ENCODE measurements at places on chromosomes 3 and 15.
A peak's percentile ranks its signal among the peaks of the same experiment; 100 is the strongest.

- DNase-seq: no peak
These were observed 32.5 kb downstream of the ARHGEF3 start for GRCh38 chr3:56769116-56769707.

DNA sequence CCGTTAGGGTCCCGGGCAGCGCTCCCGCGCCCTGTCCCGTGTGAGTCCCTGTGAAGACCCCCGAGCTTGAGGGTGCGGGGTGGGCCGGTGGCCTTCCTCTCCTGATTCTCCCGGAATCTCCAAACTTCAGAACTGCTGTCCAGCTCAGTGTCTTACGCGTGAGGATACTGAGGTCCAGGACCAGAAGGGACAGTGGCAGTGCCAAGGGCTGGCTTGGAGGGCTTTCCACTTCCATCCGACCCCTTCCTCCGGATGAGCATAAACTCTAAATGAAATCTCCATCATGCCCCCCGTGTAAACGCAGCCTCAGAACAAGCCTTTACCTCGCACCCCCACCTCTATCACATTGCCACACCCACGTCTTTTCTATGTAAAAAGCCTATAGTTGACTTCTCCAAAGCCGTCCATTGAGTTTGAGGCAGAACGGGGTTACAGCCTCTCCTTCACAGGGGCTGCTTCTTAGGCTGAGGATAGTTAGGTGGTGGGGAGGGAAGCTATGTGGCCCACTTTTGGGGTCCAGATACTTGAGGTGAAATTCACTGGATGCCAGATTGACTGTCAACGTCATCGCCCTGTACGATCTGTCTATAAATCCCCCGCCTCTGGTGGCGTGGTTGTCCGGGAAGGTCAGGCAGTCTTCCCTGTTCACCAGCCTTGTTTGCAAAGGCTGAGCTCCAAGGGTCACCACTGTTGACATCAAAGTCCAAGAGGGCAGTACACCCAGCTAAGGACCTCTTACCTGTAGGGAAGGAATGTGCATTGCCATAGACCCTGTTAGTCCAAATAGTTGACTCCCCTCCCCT lies 1.1 kb downstream of the EDEM1 start:
- DNase-seq: no peak

GRCh38 chr3:152376351-152377183 lies 107.8 kb downstream of the MBNL1 start:
- no peak for DNase-seq

DNA sequence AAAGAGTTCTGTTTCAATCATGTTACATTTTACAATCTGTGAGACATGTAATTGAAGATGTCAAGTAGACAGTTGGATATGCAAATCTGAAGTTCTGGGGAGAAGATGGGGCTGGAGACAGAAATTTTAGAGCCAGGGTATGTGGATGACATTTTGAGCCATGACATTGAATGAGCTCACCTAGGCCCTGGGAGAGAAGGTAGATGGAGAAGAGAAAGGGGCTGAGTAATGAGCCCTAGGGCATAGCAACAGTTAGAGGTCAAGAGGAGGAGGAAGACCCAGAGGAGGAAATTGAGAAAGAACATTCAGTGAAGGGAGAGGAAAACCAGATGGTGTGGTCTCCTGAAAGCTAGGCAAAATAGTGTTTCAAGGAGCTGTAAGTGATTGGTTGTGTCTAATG lies 15.3 kb downstream of the TMEM266 start:
- DNase-seq: no peak

- DNase-seq: no peak
These were observed 28.6 kb upstream of the LMCD1 start for GRCh38 chr3:8473029-8473428.

GRCh38 chr3:54660714-54661132 lies 267.1 kb downstream of the LRTM1 start:
- no peak for DNase-seq

DNA sequence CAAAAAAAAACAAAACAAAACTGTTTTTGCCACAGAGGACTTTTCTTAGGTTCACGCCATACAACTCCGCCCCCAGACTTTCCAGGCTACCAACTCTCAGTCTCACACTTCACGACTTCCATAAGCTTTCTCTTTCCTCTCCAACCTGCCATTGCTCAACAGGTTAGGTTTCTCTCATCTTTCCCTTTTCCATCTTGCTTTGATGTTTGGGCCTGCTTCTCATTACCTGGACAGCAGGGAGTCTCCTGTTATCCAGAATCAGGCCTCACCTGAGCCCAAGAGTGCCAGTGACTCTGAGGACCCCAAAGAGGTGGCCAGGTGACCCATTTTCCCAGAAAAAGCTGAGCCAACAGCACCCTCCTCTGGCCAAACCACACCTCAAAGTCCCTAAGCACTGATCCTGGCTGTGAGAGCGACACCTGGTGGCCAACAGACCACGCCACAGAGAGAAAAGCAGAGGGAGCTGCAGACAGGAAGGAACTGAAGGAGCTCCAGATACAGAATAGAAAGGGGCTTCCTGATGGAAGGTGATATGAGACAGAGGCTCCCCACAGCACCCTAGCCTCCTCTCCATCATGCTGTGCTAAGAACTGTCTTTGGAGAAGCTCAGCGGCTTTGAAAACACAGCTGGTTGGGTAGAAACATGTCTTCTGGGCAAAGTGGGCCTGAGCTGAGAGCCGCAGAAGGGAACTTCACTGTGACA lies 4.0 kb downstream of the CCDC51 start:
- DNase-seq: peak; percentile 89

- DNase-seq: no peak
These were observed 10.3 kb upstream of the SLC25A38 start for GRCh38 chr3:39372833-39373232.

- no peak for DNase-seq
These were observed 91.7 kb downstream of the CEMIP start for GRCh38 chr15:80870893-80871292.

GRCh38 chr3:46719735-46720271 lies 2.1 kb upstream of the PRSS50 start:
- DNase-seq: no peak

DNA sequence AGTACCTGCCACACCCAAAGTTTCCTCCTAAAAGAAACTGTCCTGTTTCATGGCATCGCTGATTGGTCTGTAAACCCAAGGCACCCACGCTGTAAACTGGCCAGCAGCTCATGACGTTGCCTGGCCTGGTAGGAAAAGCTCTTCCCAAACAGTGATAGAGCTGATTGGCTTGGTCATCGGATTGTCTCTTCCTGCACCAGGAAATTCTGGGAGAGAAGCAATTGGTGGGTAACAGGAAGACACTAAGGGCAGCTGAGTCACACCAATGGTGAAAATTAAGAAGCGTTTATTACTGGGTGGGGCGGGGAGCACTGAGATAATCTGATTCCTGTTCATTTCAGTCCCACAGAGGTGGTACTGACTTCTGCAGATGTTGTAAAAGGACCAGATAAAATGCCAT lies 31.0 kb downstream of the KLHL6 start:
- no peak for DNase-seq

GRCh38 chr3:174951034-174951433 lies 91.9 kb downstream of the NAALADL2 start:
- no peak for DNase-seq

DNA sequence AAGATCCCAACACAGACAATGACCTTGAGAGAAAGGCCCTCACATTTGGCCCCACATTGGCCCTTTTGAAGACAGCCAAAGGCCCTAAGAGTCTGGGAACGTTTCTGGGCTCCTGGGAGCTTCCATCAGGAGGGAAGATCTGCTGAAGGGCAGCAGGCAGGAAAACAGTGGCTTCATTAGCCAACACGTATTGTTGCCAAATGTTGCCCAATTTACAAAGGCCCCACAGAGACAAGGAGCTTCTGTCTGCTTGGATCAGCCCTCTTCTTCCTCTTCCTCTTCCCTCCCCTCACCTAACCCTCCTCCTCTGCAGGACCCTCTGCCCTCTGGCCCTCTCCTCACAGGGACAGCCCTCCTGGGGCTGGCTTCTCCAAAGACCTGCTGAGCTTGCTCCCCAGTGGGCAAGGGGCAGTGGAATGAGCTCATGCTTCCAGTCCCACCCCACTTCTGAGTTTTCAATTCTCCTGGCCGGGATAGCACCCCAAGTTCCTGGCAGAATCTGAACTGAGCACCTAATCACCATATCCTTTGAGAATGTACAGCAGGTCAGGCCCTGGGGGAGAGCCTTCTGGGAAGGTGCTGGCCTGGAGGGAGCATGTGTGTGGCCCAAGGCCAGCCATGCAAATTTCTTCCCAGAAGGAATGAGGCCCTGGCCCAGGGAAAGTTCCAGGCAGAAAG lies 5.1 kb upstream of the LTF start:
- DNase-seq: no peak
